Epithelial cell of esophagus (primary cell): ENCODE measurements at places on chromosomes 6 and 20.

- peak; percentile 97 for DNase-seq
These were observed 23.6 kb downstream of the FOXQ1 start for GRCh38 chr6:1335367-1336037.

DNA sequence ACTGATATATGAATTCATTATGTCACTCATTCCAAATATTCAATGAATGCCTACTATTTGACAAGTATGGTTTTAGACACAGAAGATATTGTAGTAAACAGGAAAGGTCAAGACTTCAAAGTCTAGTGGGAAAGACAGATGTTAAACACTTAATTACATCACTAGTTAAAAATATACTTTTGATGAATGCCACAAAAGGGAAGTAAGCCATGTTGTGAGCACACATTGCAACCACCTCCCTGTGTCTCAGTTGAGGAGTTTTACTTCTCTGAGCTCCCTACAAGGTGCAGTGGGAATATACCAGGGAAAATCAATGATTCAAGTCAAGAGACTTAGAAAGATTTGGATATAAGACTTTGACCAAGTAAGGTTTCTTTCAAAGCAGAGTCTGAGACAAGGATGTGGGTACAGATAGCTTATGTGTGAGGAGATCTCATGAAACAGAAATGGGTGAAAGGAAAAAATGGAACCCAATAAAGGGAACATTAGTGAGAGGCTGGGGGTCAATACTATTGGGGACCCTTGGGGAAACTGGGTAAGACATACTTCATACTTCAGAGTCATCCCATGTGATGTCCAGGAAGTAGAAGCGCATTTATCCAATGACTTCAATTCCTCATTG lies 503.7 kb downstream of the KIF16B start:
- DNase-seq = no peak

GRCh38 chr6:25960734-25961133 lies 1.9 kb upstream of the TRIM38 start:
- no peak for DNase-seq

- DNase-seq = no peak
These were observed 88.2 kb downstream of the KCNB1 start for GRCh38 chr20:49394264-49394663.

- DNase-seq = no peak
These were observed 51.6 kb upstream of the ASIP start for GRCh38 chr20:34189572-34190163.

- peak; percentile 78 for DNase-seq
These were observed 9.5 kb upstream of the DST start for GRCh38 chr6:56652231-56652630.

DNA sequence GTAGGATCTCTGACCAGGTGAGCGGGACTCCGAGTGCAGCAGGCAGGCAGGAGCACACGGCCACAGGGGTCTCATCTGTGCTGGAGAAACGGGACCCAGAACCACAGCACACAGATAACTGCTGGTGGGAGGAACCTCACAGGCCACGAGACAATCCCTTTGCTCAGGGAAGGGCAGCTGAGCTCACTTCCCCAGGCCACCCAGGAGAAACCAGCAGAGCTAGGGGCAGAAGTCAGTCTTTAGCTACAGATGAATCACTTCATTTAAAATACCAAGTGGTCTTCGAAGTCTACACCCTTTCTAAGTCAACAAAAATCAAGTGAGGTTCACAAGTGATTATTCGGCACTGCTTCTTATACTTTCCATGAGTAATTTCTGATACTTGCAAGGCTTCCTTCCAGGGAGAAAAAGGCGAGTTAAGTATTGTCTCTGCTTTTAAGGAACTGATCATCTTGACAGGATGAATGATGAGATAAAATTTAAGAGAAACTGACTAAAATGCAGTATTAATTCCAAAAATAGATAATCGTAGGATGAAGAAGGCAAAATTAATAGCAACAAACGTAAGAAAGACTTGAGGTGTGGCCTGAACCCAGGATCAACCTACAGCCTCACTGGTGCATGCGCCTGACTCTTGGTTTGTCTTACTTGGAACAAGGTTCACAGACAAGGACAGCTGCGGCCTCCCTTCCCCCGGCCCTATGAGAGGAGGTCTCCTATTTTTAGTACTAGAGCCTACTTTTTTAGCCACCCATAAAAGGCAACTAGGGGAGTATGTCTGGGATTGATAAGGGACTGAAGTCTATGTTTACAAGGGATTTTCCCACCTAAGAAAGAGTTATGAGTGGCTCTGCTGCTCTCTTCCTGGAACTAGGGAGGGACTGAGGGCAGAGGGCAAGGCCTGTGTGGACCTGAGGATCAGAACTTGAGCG lies 233.6 kb downstream of the TTLL2 start:
- no peak for DNase-seq

DNA sequence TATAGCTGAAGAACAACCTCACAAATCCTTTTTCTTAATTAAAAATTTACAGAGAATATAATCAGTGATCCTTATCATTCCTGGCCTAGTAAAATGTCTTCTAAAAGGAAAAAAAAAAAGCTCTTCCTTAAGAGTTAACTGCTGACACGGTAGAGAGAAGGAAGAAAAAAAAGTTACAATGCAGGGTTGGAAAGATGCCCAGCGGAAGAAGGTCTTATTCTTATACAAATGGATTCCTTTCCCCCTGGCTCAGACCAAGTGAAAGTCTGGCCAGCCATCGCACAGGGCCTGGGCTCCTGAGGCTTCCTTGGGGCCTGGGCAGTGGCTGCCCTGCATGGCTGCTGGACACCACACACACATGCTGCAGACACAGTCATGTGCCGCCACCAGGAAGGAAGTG lies 688.6 kb downstream of the TENT5A start:
- DNase-seq = no peak

- DNase-seq = no peak
These were observed 8.0 kb upstream of the BCAS1 start for GRCh38 chr20:54078296-54078984.

DNA sequence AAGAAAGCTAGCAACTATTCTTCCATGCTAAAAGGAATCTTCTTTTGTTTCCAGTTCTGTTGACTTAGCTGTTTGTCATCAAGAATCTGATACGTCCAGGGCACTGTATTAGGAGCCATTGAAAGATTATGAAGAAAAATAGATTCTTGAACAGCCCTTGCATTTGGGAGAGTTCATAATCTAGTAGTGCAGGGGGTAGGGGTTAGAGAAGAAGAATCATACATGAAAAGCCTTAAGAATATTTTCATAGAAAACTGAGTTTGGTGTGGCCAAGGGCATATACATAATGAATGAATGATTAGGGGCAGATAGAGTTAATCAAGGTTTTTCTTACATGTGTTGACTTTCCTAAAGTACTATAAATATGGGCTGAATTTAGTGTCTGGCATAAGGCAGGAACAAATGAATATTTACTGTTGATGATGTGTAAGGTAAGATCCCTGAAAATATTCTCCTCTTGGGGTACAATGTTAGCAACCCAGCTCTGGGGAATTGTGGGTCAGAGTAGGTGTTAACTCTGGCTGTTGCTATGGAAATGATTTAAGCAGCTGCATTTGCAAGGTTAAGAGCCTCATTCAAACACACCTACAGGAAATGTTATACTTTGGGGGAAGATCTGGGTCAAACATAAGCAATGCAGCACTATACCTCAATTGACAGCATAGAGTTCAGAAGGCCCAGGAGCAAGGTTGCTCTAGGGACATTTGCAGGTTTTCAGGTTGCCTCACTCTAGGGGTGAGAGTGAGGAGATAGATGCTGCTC lies 667.3 kb upstream of the CITED2 start:
- no peak for DNase-seq

DNA sequence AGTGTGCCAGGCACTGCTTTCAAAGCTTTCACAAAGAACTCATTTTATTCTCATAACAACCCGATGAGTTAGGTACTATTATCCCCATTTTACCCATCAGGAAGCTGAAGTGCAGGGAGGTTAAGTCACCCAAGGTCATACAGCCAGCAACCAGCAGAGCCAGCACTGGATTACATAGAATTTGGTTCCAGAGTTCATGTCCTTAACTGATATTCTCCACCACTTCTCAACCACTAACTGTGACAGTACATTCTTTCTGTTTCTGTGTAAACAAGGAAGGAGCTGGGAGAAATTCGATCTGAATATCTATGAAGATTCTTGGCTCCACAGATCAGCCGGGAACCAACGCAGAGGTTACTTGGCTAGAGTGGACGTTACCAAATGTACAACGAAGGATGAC lies 98.0 kb downstream of the KIF16B start:
- no peak for DNase-seq

DNA sequence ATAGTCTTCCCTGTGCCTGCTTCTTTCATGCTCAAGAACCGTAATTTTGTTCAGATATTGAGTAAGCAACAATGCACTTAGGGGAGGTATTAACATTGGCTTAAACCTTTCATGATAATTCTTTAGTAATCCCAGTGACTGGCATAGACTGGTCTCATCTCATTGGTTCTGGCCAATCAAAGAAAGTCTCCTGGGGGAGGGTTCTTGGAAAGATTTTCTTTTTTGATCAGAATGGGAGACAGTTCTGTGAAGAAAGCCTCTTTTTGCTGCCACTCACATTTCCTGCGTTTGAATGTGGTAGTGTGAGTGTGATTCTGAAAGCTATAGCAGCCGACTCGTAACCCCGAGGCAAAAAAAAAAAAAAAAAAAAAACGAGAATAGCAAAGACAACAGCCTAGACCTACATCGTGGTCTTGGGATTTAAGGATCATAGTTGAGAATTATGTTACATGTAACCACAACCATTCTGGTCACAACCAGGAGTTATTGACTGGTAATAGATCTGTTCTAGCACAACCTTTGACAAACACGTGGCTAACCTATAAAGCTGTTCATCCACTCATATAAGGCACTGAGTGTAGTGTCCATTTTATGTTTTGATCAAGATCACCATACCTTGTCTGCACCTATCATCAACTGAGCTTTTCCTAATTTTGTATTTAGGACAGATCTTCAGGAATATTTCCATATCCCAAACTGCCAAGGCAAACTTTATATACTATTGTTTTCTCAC lies 15.1 kb upstream of the TMEM217 start:
- DNase-seq = no peak

DNA sequence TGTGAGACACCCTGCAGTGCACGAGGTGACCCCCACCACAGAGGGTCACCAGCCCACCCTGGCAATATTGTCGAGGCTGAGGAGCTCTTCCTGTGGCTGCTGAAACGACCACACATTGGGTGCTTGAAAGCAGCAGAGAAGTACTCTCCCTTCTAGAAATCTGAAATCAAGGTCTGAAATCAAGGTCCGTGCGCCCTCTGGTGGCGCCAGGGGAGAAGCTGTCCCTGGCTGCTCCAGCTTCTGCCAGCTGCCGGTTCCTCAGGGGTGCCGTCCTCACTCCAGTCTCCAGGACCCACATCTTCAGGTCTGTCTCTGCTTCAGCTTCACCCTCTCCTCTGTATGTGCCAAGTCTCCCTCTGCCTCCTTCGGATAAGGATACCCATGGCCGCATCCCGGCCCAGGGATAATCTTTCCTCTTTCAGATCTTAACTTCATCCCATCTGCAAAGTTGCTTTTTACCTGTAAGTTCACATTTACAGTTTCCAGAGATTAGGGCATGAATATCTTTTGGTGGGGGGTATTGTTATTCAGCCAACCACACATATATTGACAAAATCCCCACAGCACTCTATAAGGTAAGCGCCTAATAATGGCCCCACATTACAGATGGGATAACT lies 108.3 kb upstream of the PHACTR3 start:
- peak; percentile 68 for DNase-seq

DNA sequence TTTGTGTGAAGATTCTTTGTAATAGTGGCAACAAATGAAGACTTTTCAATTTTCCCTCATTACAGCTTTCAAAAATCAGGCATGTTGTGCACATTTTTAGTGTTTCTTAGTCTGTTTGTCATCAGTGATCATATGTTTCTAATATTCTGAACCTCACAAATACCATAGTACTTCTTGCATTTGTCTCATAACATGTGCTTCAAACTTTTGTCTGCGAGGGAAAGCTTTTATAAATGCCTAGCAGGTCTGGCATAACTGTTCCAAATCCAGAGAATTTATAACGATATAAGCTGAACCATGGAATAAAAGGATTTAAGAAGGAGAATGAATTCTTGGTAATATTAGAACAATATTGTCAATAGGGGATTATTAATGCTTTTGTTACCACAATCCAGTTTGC lies 670.2 kb downstream of the RFPL4B start:
- DNase-seq = no peak

- DNase-seq = peak; percentile 41
These were observed 1.5 kb downstream of the PYGB start for GRCh38 chr20:25249198-25249931.
